AG08395 (cell line): ENCODE measurements at places on chromosomes 1 and 21.

DNA sequence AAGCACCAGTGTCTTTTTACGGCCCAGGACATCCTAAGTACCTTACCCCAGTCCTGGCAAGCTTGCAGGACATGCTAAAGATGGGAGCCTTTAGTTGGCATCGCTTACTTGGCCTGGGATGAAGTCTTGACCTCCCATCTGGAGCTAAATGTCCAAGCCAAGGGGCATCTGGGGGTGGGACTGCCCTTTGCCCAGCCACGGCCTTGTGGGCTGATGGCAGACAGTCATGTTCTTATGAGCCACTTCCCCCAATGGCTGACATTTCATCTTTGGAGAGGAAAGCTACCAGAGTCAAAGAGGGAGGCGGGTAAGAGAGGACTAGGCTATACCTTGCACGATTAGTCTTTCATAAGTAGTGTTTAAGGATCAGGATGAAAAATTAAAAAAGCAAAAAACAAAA lies 32.2 kb downstream of the OPTC start:
- no peak for DNase-seq

GRCh38 chr1:22454476-22455056 lies 2.9 kb downstream of the ZBTB40 start:
- no peak for DNase-seq

DNA sequence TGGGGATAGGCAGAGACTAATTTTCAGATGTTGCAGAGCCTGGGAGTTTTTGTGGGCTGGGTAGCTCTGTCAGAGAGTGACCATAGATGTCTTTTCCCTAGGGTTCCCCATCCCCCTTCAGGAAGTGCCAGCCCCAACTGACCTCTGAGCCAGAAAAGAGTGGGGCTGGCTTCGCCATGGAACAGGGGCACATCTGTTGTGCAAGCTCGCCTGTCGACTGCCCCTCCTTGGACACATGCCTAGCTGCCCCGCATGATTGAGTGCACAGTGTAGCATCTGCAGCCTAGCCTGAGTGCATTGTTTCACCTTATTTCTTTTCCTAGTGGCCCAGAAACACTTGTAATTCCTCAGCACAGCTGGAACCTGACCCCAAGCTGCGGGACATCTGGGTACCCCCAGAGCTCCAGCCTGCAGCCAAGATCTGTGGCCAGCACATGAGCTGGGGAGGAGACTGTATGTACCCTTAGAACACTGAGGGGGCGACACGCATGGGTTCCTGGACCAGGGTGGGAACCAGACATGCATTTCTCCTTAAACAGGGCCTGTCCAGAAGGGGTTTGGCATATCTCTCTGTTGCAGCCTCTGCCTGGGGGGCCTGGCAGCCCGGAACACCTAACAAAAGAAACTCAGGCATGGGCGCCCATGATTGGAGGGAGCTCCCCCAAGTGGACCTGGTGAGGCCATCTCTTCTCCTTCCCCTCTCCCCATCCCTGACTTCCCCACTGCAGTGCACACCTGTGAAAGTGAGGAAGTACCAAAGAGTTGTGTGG lies 55.2 kb downstream of the SYT14 start:
- no peak for DNase-seq

DNA sequence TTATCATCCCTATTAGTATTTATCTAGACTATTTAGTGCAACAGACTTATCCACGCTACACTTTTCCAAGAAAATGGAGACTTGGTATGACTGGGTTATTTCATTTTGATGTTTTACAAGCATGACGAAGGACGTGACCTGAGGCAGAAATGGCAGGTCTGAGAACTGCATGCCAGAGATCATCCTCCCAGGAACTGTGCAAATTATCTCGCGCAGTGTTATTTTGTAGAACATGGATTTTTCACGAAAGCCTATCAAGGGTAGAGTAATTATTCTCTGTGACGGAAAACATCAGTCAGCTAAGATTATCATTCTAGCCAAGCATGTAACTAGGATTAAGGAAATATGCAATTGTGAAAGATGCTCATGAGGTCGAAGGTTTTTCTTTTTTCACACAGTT lies 361.5 kb upstream of the AJAP1 start:
- DNase-seq, result no peak

GRCh38 chr1:217091561-217091960 lies 368.3 kb upstream of the ESRRG start:
- no peak for DNase-seq

GRCh38 chr1:67666636-67667035 lies 18.4 kb upstream of the GADD45A start:
- no peak for DNase-seq

DNA sequence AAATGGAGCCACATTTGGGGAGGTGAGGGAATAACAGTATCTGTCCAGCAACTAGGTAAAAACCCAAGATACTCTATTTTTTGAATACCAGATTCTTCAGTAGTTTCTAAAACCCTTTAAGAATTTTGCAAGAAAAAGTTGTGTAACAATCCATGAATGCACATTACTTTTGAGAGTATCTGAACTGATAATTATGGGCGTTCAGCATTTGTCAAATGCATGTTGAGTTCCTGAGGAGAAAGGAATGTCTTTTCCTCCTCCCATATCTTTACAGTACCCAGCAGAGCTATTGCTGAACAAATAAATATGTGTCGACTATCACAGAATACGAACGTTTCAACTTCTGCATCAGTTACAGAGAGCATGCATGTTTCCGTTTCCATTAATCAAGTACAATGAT lies 104.5 kb downstream of the PCNX2 start:
- DNase-seq, result no peak

DNA sequence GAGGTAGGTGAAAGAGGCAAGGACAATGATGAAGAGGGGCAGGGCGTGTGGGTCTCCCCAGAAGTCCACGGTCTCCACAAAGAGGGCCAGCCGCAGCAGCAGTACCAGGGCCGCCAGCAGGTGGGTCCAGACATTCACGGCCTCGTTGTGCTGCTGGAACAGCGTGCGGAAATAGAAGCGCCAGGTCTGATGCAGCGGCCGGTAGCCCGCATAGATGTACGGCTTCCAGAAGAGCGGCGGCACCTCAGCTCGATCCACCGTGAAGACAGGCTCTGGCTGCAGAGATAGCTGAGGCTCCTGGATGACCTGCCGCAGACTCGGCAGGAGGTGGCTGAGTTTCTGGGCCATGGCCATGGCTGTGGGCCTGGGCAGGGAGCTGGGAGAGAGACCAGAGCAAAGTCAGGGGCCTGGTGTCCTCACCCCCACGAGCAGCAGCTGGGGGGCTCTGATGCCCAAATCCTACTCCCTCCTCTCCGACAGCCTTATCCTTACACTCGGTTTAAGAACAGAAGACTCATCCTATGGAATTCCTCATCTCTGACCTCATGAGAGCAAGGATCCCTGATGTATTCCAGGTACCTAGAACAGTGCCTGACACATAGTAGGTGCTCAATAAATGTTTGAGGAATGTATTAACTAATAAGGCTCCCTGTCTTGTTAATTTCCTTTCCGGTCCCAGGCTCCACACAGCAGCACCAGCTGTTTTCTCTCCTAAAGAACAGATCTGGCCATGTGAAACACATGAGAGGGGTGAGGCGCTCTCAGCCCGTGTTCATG lies 4.4 kb upstream of the AUNIP start:
- DNase-seq, result no peak

- DNase-seq, result no peak
Measured at GRCh38 chr1:24872061-24872850, 57.8 kb downstream of the RUNX3 start.

DNA sequence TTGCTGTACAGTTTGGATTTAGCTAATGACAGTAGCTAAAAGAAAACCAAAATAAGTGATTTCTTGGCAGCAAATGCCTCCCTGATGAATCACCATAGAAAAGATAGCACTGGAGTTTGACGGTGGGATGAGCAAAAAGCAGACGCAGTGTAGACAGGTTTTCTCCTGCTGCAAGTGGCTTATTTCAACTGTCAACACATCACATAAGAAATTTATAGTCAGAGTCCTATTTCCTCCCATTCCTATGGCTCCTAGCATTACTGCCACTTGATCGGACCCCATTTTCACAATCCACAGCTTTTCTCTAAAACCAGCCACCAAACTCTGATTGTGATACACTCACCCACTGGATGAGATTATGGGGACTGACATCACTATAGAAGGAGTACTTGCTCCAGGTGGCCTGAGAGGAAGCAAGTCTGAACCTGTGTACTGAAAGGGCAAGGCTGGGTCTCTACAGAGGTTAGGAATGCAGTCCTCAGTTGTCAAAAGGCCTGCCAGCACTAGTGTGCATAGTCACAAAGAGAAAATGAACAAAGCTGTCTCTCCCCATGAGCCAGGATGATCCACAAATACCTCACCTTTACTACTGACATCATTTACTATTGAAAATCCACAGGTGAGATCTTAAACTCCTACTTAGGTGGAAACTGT lies 359.8 kb downstream of the LTN1 start:
- peak; percentile 61 for DNase-seq

- DNase-seq, result no peak
Measured at GRCh38 chr1:209403921-209404320, 179.6 kb upstream of the CAMK1G start.

GRCh38 chr1:150385537-150386445 lies 21.8 kb downstream of the RPRD2 start:
- no peak for DNase-seq

DNA sequence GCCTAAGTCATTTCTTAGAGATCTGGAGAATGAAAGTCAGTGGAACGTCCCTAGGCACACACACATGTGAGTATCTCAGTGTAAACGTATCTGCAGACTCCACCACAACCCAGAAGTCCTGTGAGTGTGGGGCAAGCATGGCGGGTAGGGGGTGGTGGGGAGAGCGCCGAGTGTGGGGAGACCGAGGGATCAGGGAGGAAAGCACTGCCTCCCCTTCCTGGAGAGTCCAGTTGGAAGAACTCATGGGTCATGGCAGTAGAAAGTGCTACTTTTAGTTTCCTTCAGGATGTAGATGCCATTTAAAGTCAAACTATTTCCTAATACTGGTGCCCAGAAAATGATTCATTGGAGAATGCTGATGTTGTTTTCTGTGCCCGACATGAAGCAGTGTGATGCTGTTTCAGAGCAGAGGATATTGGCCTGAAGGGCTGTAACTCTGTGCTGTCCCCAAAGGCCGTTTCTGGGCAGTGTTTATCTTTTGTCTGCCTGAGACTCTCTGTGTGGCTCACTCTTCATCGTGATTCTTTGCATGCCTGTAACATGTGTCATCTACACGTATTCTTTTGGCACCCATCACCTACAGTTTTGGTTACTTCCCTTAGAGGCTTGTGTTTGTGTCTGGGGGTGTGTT lies 45.7 kb upstream of the TSPAN2 start:
- DNase-seq, result peak; percentile 90

DNA sequence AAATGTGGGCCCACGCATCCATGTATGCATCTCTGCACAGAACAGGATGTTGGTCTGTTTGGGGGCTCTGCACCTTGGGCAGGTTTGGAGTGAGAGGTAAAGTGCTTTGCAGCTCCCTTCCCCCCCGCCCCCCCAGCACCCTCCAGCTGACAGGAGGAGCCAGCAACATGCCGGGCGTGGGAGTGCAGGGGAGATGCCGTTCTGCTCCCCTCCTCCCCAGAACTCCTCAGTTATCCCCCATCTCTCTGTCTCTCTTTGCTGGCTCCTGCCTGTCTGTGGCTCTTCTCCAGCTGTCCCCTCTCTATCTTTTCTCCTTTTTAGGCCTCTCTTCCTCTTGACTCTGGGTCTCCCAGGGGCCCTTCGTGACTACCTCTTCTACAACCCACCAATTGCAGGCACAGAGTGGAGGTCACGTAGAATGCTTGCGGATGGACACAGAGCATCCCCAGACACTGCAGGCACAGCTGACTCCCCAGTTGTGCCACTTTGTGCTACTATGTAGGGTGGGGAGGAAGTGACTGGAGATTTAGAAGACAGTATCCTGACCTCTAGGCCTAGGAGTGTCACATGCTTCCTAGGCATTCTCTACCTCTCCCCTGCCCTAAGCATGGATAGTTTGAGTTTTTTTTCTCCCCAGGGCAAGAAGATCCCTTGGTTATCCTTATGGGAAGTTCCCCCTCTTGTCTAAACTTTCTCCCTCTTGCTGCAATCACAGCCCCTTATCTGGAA lies 1.7 kb upstream of the RORC start:
- DNase-seq, result no peak

GRCh38 chr1:217078078-217078690 lies 355.0 kb upstream of the ESRRG start:
- no peak for DNase-seq

DNA sequence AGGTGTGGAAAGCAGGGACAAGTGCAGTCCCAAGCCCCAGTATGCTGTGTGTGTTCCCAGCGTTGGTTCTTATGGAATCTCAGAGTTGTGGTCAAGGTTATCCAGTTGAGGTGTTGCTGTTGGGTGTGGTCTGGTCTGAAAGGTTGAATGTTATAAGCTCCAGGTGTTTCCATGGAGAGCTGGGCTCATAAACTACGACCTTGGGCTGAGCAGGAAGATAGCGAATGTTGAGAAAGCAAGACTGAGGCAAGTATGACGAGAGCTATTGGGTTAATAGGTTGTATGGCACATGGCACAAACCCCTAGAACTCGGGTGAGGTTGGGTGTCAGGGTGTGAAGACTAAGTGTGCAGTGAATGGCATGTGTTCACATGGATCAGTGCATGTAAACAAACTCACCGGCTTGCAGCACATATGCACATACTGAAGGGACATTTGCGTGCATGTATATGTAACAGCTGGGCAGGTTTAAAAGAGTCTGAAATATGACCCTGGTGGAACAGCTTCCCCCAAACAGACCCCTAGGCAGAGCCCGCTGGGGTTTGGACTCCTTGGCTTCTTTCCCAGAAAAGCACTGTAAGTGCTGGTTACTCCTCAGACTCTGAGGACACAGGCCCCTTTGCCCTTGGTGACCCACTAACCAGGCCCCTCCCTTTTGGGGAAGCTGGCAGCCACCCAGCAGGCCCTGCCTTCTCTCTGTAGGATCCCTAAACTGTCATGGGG lies 117.5 kb downstream of the NAV1 start:
- DNase-seq, result no peak

- DNase-seq, result peak; percentile 86
Measured at GRCh38 chr1:204350857-204351573, 8.7 kb downstream of the PLEKHA6 start.

- no peak for DNase-seq
Measured at GRCh38 chr1:34657266-34657665, 97.6 kb upstream of the GJB5 start.

DNA sequence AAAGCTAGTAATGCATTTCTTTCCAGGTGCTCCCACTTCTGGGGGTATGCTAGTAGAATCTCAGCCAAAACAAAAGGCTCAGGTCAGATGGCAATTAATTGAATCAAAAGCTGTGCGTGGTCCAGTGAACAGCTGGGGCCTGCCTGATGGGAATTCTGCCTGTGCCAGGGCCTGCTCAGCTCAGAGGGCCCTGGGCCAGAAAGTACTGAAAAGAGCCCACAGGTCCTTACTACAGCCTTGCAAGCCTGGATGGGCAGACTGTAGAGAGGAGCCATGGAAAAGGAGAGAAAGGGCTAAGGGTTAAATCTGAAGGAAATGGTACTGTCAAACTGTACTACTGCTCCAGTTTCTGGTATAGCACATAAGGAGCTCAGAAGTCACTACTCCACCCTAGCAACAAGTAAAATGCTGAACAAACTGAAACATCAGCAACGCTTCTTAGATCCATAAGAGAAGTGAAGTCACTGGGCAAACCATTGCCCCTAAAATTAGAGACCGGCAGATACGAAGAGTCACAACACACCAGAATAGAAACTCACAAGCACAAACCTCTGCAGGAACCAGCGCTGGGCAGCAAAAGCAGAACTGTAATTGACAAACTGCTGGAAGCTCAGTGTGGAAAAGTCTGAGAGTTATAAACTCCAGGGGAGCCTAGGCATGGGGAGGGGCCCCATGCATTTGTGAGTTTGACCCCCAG lies 121.1 kb upstream of the SYT6 start:
- no peak for DNase-seq
